Occipital lobe (tissue), 3 donors: ENCODE measurements at places on chromosomes 5 and 9.

DNA sequence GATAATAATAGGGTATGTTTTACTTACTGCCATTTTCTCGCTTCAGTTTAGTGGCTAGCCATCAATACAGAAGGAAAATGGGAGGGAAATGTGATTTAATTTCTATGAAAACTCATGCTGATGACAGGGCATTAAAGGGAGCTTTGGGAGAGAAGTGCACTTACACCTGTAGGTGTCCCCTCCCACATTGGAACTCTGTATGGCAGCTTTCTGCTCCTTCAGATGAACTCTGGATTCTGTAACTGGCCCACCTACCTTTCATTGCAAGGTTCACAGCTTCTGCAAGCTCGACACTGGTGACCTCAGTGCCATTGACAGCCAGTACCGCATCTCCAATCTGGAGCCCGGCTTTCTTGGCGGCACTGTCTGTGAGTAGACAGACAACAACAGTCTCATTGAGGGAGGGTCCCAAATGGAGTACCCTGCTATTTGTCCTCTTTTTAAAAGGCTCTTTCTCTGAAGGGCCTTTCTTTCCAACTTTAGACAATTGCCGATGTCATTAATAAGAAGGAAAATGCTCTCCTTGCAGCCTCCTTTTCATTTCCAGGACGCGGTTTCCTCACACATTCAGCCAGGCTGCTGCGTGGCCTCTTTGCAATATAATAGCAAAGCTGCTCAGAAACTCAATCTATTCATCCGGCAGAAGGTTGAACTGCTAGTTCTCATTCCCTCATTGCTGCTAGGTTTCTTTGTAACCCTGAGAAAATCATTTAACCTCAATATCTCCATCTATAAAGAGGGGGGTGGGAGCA is 63.6 kb downstream of the NUDT12 start:
- no peak for DNase-seq

DNA sequence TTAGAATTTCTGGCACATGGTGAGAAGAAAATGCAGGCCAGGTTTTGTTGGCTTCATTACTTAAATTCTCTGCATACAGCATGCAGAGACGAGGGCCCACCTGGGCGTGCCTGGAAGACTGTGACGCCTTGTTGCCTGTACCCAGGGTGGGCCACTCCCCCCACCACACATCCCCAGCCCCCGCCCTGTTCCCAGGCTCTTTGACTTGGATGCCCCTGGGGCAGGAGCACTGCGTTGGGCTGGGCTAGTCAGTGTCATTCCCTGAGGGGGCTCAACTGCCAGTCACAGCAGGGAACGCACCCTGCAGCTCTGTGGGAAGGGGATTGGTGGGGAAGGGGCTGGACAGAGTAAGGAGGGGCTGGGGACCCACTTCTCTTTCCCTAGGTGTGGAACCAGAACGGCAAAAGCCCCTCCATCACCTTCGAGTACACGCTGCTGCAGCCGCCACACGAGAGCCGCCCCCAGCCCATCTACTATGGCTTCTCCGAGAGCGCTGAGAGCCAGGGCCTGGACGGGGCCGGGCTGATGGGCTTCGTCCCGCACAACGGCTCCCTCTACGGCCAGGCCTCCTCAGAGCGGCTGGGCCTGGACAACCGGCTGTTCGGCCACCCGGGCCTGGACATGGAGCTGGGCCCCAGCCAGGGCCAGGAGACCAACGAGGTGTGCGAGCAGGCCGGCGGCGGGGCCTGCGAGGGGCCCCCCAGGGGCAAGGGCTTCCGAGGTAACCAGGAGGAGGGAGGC is 19.6 kb downstream of the ADAMTSL2 start:
- DNase-seq, result no peak

DNA sequence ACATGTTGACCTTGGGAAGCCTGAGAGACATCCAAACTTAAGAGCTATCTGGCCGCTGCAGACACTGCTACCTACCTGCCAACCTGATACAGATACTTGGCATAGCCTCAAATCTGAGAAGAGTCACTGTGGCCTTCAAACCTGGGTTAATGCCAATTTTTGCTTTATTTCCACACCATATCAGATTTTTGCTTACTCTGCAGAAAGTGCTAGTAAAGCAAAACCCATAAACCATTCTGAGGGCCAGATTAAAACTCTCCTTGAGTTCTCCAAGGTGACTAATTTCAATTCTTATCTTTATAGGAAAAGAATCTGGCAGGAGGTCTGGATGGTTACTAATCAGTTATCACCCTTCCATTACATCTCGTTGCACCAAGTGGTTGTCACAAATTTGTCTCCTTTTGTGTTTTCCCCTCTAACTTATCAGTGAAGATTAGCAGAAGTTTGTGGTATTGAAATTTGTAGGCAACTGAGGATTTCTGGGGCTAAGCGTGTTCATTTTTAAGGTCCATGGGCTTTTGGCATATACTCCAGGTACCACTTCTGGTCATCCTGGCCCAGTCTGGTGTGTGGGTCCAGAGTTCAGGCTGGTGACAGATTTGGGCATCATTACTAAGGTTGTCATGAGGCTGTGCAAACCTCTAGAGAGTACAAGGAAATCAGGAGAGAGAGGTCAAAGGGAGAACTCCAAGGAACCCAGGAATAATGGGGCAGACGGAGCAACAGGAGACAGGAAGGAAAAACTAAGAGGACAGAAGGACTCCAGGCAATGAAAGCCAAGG is 177.9 kb downstream of the TSSK1B start:
- no peak for DNase-seq

DNA sequence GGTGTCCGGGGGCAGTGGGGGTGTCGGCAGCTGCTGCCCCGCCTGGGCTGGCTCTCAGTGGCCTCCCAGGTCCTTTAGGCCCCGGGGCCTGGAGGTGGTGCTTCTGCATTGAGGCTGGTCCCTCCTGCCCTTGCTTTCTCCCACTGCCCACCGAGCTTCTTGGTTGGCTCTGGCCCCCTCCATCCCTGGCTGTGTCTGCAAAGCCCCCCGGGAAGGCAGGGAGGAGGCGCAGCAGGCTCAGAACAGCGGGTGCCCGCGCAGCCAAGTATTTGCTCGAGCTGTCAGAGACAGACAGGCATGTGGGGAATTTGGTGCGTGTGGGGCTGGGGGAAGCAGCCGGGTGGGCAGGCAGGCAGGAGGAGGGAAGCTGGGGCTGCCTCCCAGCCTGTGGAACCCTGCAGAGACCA is 11.5 kb downstream of the CXXC5 start:
- no peak for DNase-seq

GRCh38 chr5:106873568-106873967 is 797.2 kb downstream of the EFNA5 start:
- no peak for DNase-seq

GRCh38 chr5:9947225-9947714 is 302.4 kb downstream of the ATPSCKMT start:
- DNase-seq, result no peak

- no peak for DNase-seq
These were observed 27.9 kb upstream of the RECK start for GRCh38 chr9:36008774-36009300.

DNA sequence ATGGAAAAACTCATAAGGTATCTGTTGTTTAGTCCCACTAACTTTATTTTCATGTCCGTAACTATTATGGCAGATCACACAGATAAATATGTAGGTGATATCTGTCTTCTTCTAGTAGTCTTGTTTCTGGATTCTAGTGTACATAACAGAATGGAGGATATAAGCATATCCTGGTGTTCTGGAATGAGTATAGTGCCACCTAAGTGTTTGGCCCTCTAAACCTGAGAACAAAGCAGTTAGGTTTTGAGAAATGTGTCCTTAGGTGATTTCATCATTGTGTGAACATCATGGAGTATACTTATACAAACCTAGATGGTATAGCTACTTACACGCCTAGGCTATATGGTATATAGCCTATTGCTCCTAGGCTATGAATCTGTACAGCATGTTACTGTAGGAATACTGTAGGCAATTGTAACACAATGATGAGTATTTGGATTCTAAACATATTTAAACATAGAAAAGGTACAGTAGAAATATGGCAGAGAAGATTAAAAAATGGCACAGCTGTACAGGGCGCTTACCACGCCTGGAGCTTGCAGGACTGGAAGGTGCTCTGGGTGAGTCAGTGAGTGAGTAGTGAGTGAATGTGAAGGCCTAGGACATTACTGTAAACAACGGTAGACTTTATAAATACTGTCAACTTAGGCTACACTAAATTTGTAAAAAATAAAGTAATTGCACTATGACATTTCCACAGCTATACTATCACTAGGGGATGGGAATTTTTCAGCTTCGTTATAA is 150.3 kb upstream of the SLC24A2 start:
- no peak for DNase-seq

DNA sequence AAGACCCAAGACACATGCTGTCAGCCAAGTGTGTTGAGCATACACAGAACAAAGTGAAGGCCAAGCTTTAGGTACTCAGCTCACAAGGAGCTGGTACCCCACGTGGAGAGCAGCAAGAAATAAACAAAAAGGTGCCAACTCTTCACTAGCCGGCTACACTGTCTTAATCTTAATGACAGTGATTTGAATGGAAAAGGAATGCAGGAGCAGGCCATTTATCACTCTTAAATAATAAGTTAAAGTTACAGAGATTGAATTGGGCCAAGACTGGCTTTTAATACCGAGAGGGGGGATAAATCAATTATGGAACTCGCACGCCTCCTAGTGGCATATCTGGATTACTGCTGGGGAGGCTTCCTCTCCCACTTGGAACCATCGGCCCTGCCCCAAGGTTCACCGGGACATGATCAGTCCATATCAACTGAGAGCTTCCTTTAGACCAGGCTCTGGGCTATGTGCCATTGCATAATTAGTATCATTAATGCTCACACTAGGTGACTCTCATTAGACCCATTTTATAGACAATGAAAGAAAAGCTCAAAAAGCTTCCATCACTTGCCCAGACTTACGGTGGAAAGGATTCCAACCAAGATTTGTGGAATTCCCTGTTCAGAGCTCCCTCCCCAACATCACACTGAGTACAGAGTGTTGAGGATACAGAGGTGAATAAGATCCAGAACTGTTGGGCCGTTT is 94.0 kb downstream of the ACTL7B start:
- peak; percentile 16 for DNase-seq

DNA sequence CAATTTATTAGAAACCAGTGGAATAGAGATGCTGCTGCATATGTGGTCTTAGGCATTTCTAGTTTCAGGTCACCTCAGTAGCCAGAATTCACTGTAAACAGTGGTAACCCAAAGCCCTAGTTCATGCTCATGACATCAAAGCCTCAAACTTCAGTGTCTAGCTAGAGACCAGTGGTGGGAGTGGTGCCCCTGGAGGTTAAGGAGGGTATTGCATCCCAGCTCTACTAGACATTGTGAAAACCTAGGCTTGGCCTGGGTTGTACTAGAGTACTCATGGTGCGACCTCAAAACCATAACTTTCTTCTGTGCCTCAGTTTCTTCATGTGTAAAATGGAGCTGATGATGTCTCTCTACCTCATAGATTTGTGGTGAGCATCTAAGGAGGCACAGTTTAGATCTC is 18.8 kb downstream of the COL5A1 start:
- DNase-seq, result no peak

GRCh38 chr5:66617991-66618768 is 22.0 kb downstream of the MAST4 start:
- no peak for DNase-seq

GRCh38 chr5:125484742-125485641 is 738.6 kb upstream of the ZNF608 start:
- peak; percentile 65 for DNase-seq

DNA sequence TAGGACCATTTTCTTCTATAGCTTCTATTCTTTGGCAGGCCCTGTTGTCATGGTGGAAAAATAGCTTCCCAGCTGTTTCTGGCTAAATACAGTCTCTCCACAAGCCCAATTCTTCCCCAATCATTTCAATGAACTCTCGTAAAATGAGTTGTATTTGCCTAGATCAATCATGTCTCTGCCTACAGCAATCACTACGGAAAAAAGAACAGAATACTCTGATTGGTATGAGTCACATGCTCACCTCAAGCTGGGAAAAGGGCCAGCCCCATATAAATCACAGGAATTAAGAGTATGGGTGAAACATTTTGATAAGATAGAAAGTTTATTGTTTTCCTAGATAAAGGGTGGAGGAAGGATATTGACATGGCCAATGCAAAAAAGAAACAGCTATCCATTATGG is 711.4 kb downstream of the EFNA5 start:
- DNase-seq, result no peak

- no peak for DNase-seq
These were observed 46.4 kb upstream of the RASEF start for GRCh38 chr9:83109296-83109695.

DNA sequence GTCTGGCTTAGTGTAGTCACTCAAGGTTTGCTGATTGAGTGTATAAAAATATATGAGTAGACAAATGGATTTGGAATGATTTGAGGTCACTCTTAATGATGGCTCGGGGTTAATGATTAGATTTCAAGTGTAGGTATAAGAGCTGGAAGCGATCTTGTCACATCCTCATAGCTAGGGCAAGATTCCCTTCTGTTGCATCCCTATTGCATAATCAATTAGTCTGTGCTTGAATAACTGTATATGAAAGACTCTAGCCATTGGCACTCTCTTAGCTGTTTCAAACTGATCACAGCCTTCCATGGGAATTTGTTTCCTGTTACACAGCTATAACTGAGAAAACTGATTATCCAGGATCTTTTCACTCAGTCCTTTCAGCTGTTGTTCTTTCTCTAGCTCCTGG is 811.6 kb downstream of the TLE4 start:
- no peak for DNase-seq

- no peak for DNase-seq
These were observed 57.5 kb downstream of the CDH6 start for GRCh38 chr5:31251032-31251431.

GRCh38 chr5:157668356-157668755 is 3.0 kb upstream of the C5orf52 start:
- DNase-seq, result no peak

GRCh38 chr9:94672811-94673487 is 33.6 kb upstream of the FBP1 start:
- DNase-seq, result no peak

DNA sequence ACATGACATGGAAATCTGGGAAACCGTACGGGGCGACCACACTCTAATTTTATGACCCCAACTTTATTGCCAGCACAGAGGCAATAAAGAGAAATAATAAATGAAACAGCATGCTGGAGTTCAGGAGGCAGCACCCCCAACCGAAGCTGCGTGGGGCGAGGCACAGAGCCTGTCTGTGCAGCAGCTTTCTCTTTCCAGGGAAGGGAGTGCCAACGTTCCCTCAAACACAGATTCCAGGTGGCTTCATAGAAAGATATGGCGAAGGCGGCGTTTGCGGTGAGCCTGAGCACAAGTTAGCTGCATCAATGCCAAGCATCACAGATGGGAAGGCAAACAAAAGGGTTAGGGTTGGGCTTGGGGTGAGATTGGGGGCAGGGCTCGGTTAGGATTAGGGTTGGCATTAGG is 114.8 kb downstream of the HSD17B3 start:
- no peak for DNase-seq

- DNase-seq, result no peak
These were observed 29.6 kb upstream of the PRDM12 start for GRCh38 chr9:130634801-130635200.

GRCh38 chr9:70065572-70065971 is 21.9 kb downstream of the MAMDC2 start:
- no peak for DNase-seq
